ENCODE measurements at places on chromosomes 1 and 21.

DNA sequence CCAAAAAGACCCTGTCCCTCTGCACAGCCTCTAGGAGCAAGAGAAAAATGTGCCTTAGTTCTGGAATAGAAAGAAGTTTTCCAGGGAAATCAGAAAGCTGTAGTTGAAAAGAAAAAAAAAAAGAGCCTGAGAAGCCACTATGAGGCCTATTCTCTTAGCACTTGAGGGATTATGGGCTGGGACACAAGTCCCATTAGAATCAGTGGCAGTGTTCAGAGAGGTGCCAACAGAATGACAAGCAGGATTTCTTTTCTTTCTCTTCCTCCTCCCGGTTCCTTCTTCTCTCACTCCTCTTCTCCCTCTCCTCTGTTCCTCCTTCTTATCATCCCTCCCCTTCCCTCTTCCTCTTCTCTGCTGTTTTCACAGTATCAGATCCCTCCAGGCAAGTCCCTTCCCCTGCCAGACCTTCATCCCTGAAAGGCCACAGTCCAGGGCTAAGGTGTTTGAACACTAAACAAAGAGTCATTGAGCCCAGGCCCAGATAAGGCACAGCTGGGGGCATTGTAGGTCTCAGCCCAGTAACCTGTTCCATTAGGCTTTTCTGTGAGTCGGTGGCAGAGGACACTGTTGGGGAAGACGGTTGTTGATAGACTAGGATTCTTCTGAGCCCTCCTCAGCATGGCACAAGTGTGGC is 64.7 kb upstream of the LPGAT1 start:
- no peak for DNase-seq

DNA sequence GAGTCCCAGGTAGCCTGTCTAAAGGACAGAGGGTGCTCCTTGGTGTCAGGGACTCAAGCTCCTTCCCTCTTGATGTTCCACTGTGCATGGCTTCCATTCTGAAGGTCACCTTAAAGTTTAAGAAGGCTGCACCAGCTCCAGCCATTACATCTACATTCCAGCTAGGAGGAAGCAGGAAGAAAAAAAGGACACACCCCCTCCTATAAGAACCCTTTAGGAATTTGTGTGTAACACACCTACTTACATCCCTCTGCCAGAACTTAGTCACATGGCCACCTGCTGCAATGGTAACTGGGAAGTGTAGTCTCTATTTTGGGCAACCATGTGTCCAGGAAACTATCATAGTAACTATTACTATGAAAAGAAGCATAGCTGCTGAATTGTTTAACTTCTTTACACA is 161.6 kb upstream of the KLHDC7A start:
- no peak for DNase-seq

DNA sequence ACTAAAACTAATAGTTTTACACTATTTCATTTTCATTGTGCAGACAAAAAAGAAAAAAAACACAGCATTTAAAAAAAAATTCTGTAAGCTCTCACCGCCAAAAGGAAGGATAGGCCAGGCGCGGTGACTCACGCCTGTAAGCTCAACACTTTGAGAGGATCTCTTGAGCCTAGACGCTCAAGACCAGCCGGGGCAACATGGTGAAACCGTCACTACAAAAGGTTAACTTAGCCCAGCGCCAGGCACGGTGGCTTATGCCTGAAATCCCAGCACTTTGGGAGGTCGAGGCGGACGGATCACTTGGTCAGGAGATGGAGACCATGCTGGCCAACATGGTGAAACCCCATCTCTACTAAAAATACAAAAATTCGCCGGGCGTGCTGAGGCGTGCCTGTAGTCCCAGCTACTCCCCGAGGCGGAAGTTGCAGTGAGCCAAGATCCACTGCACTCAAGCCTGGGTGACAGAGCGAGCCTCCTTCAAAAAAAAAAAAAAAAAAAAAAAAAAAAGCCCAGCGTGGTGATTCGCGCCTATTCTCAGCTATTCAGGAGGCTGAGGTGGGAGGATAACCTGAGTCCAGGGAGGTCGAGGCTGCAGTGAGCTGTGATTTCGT is 14.3 kb upstream of the SPEN start:
- DNase-seq = no peak

- DNase-seq = no peak
Measured at GRCh38 chr1:232463225-232463624, 166.7 kb downstream of the SIPA1L2 start.

- DNase-seq = no peak
Measured at GRCh38 chr1:46508757-46509156, 19.1 kb downstream of the DMBX1 start.

- DNase-seq = no peak
Measured at GRCh38 chr1:188228623-188229022, 1399.9 kb downstream of the PLA2G4A start.

DNA sequence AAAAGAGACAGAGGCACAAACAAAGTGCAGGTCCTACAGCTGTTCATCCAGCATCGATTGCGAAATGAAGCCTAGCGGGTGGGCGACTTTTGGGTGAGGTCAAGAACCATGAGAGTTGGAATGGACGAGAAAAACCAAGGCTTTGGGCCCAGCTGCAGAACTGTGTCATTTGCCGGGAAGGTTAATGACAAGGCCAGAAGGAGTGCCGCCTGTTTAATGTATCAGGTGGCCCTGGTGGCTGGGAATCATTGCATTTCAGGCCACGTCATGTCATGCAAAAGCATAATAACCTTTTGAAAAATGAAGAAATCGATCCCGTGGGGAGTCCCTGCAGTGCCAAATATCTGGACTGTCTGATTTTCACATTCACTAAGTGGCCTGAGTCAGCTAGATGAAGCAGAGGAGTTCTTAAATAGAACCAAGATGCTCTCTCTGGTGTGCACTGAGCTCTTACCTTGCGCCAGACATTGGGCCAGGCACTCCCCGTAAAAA is 8.1 kb upstream of the RCC2 start:
- no peak for DNase-seq

- DNase-seq = no peak
Measured at GRCh38 chr21:44415073-44416025, 40.0 kb upstream of the LRRC3 start.

DNA sequence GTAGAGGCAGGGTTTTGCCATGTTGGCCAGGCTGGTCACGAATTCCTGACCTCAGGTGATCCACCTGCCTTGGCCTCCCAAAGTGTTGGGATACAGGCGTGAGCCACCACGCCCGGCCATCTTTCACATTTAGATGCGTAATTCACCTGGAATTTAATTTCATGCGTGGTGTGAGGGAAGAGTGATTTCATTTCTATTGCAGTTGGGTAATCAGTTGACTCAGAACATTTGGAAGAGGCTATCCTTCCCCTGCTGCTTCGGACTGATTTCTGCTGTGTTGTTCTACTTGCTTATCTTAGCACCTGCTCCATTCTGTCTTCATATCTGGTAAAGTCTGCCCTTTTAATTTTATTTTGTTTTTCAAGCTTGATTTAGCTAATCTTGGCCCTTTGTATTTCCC is 19.1 kb downstream of the DIP2A start:
- no peak for DNase-seq

DNA sequence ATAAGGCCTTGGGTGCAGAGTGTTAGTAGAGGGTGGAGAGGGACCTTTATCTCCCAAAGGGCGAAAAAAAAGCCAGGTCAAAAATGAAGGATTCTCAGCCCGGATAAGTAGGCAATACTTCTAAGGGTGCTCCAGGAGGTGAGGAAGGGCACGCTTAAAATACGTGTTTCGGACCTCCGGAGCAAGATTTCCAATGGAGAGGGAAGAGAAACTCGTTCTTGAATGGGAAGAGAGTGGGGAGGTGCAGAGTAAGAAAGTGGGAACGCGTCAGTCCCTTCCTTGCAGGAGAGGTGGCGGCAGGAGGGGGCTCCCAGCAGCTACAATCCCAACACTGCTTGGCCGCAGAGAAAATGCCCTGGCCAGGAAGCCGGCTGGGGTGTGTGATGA is 581 bp downstream of the EFCAB14 start:
- DNase-seq = no peak

GRCh38 chr1:204835737-204836136 is 34.9 kb upstream of the NFASC start:
- no peak for DNase-seq

DNA sequence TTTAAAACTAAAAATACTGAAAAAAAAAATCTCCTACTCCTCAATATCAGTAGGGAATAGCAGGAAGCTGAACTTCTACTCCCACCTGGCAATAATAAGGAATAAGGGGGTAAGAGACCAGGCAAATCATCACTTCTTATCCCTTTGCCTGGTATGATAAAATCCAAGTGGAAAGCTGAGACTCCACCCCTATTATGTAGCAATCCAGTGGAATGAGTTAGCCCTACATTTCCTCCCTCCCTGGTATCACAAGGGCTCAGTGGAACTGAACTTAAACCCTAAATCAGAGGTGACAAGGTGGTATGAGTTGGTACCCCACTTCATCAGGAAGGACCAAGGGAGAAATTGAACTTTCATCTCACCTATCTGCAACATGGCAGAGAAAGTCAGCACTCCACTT is 25.7 kb downstream of the TRIM33 start:
- no peak for DNase-seq

- DNase-seq = no peak
Measured at GRCh38 chr1:10105484-10105883, 72.7 kb downstream of the UBE4B start.

DNA sequence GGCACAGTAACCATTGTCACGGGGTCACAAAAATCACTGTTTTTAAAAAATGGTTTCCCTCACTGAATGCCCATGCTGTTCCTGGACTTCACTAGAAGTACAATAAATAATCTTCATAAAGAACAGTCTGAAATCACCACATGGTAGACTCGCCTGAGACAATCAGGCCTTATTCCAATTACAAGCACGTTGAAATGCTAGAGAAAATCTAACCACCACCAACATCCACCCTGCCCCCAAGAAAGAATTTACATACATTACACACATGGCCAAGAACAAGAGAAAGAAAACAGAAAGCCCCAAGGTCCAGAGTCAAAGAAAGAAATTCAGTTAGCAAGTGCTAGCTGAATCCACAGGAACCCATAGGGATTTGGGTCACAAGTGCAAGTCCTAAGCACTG is 107.0 kb upstream of the ERG start:
- DNase-seq = no peak

GRCh38 chr1:170521818-170522217 is 10.1 kb upstream of the GORAB start:
- DNase-seq = no peak

GRCh38 chr1:37391211-37392011 is 83.0 kb upstream of the ZC3H12A start:
- DNase-seq = no peak

DNA sequence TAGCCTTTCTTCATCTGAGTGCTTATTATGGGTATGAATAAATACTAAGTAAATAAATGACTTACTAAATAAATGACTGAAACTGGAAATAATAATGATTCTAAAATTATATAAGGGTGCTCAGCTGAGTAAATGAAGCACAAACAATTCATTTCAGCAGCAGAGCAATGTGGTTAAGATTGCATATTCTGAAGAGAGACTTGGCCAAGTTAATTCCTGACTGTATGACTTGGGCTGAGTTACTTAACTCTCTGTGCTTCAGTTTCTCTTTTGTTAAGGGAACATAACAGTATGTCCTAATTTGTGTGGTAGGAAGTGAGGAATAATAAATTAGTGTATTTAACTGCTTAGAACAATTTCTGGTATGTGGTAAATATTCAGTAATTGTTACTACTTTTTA is 19.1 kb downstream of the AGL start:
- DNase-seq = no peak

DNA sequence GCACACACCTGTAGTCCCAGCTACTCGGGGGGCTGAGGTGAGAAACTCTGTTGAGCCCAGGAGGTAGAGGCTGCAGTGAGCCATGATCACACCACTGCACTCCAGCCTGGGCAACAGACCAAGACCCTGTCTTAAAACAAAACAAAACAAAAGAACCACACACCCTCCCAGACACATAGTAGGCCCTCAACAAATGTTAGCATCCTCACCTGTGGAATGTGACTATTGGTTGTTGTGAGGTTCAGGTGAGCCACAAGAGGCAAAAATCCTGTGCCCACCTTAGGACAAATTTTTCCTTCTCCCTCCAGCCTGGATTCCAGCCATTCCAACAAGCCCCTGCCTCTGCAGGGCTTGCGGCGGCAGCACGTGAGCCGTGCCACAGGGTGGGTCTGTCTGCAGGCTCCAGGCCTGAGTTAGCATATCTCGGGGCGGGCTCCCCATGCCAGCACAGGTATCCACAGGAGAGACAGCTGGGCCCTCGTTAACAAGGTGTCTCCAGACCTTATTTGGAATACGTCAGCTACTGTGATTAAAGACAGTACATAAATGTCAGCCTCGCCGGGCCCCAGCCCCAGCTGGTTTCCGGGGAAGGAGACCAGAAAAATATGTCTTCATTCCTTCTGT is 17.4 kb downstream of the C1QB start:
- no peak for DNase-seq

- DNase-seq = no peak
Measured at GRCh38 chr21:9838738-9839642, 682.4 kb upstream of the TPTE start.

GRCh38 chr1:8095584-8095983 is 69.5 kb upstream of the ERRFI1 start:
- DNase-seq = no peak

DNA sequence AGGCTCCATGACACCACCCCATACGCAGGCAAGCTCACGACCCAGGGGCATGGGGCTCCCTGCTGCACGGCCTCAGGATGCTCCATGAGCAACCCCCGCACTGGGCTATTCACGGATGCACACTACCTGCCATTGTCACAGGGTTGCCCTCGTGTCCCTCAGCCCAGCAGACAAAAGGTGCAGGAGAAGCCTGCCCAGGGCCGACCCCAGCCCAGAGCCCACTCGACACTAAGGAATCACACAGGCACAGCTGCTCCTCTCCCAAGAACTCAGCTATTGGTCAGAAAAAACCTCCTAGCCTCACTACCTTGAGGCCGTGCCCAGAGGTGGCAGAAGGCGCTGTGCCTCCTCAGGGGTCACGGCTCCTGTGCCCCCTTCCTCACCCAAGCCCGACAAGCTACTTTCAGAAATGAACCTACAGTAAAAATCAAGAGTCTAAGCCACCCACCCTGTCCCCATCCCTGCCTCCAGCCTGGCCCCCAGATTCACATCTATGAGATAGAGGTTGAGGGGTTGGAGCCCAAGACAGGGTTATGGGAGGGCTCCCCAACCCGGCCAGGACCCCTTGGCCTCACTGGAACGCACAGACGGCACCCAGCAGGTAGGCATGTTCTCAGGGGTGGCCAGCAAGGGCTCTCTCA is 6.4 kb upstream of the SPATC1L start:
- DNase-seq = no peak

DNA sequence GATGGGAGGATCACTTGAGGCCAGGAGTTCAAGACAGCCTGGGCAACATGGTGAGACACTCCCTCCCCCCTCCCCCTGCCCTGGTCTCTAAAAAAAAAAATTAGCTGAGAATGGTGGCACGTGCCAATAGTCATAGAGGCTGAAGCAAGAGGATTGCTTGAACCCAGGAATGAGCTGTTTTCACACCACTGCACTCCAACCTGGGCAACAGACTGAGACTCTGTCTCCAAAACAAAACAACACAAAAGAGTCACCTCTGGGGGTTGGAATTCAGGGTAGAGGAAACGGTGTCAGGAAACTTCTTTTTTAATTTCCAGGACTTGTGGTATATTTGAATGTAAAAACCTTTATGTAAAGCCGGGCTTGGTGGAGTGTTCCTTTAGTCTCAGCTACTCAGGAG is 43.2 kb downstream of the RHOU start:
- DNase-seq = no peak

All from thoracic aorta (tissue), 2 donors.